Neural progenitor cell (in vitro differentiated cells): ENCODE measurements at places on chromosomes 13 and 19. TPM values are rescaled to one million over a fixed set of nuclear protein-coding genes. Genes with fewer than 3 reads are reported as not detected.

GRCh38 chr13:20161275-20161950, 561 bp upstream of the GJA3 start:
- DNase-seq = peak; percentile 53
- peak overlapping the region; percentile 61 for H3K4me3 ChIP-seq
- no peak overlapping the region for H3K27ac ChIP-seq
- H3K4me1 ChIP-seq = peaks cover 18% of the 10 kb centered on the region
- no peaks in the 10 kb centered on the region for H3K36me3 ChIP-seq

DNA sequence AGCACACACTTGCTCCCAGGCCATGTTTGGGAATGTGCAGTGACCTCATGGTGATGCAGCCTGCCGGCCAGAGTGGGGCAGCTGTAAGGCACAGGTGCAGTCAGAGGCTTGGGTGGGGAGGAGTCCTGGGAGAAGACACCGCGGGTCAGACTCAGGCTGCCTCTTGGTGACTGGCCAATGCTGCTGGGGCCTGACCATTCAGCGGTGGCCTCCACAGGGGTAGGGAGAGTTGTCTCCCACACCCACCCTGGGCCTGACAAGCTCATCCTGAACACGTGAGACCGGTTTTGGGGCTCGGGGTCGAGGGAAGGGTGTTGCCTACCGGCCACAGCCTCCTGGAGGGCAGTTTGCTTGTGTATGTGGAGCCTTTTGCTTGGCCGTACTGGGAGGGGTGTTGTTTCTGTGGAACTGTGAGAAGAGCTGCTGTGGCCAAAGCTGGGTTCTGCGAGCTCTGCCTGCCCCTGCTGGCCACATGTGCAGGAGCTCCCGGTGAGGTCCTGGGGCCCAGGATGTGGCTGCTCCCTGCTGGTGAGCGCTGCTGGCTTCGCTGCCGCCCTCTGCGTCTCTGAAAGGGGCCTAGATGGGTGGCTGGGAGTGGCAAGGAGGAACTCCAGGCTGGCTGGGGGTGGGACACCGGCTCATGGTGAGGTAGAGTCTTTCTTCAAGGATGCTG, 22.1 kb downstream of the UPF1 start:
- H3K4me1 ChIP-seq = no peaks in the 10 kb centered on the region
- no peaks in the 10 kb centered on the region for H3K27me3 ChIP-seq
- no peak overlapping the region for H3K4me3 ChIP-seq
- no peaks in the 10 kb centered on the region for H3K36me3 ChIP-seq

The NTN5 gene
- total RNA-seq = 0.87 TPM in 1 of 2 replicates, not detected in the other

The ADGRE3 gene
- total RNA-seq = not detected in 2 replicates

DNA sequence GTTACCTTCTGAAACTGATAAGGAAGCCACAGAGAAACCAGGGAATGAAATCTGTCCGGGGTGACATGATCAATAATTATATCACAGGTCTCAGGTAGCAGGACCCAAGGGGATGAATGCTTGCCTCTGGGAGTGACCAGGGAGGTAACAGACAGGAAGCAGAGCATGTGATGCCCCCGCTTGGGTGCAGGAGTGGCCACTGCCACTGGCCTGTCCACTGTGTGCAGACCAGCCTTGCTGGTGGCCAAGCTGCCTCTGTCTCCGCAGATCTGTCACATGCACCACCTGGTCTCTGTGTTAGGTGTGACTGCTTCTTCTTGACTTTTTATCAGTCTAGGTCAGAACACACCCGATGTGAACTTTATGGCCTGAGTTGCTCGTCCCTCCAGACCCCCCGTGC, 71.8 kb downstream of the PEPD start:
- no peak overlapping the region for H3K4me3 ChIP-seq
- H3K27ac ChIP-seq = no peak overlapping the region
- no peaks in the 10 kb centered on the region for H3K4me1 ChIP-seq

The ZNF628 gene
- total RNA-seq = 5.0 TPM in 1 of 2 replicates, not detected in the other

GRCh38 chr13:110525328-110526319, 35.9 kb downstream of the RAB20 start:
- no peaks in the 10 kb centered on the region for H3K4me1 ChIP-seq
- no peak overlapping the region for H3K4me3 ChIP-seq
- H3K27me3 ChIP-seq = no peaks in the 10 kb centered on the region
- no peak overlapping the region for H3K27ac ChIP-seq
- no peak for DNase-seq

The ANKRD24 gene
- 0.15 and 2.3 TPM in 2 replicates for total RNA-seq

The PROZ gene
- total RNA-seq = not detected in 2 replicates

The OR7A5 gene
- total RNA-seq = not detected in 2 replicates

The MAST3 gene
- 2.1 and 5.1 TPM in 2 replicates for total RNA-seq

DNA sequence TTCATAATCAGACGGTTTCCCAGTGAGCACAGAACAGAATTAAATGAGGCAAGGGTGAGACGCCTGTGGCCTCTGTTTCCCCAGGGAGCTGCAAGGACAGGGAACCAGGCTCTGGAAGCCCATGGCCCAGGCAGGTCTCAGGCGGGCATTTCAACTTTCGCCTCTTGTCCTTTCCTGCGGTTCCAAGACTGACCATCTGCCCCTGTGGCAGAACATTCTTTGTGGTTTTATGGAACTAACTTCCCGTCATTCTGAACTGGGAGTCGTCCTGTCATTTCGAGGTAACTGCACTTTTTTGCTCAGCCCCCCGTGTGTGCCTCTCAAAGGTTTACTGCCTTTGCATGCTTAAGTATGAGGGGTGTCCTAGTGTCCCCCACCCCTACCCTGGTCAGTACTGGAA, 70.9 kb downstream of the KL start:
- H3K36me3 ChIP-seq = no peaks in the 10 kb centered on the region
- no peaks in the 10 kb centered on the region for H3K27me3 ChIP-seq
- DNase-seq = no peak
- no peaks in the 10 kb centered on the region for H3K4me1 ChIP-seq
- no peak overlapping the region for H3K27ac ChIP-seq
